ENCODE measurements at places on chromosomes 6 and 20. TPM values are rescaled to one million over a fixed set of nuclear protein-coding genes. Genes with fewer than 3 reads are reported as not detected.

LY6G6F gene
- total RNA-seq = not detected

MATN4 gene
- 0.14 TPM for total RNA-seq

DLL1 gene
- 15.8 TPM for total RNA-seq

OOEP gene
- total RNA-seq = 1.1 TPM

PKIB gene
- total RNA-seq = 1.3 TPM

CCN5 gene
- total RNA-seq = not detected

- H3K27me3 ChIP-seq = peaks cover 32% of the 10 kb centered on the region
- peaks cover 10% of the 10 kb centered on the region for H3K4me1 ChIP-seq
- H3K36me3 ChIP-seq = no peaks in the 10 kb centered on the region
- no peak overlapping the region for H3K27ac ChIP-seq
- DNase-seq = no peak
- peak overlapping the region; percentile 86 for H3K4me3 ChIP-seq
Observed at GRCh38 chr6:108781419-108782100, 66.7 kb upstream of the ARMC2 start.

- H3K36me3 ChIP-seq = peaks cover 2% of the 10 kb centered on the region
- no peak for DNase-seq
- peaks cover 2% of the 10 kb centered on the region for H3K4me1 ChIP-seq
- no peak overlapping the region for H3K27ac ChIP-seq
Observed at GRCh38 chr6:83057705-83058321, 7.8 kb downstream of the UBE3D start.

GRCh38 chr20:64113444-64113775 lies 6.0 kb upstream of the NPBWR2 start:
- no peak overlapping the region for H3K27ac ChIP-seq
- H3K4me3 ChIP-seq = no peak overlapping the region
- DNase-seq = no peak
- peaks cover 2% of the 10 kb centered on the region for H3K27me3 ChIP-seq

DNA sequence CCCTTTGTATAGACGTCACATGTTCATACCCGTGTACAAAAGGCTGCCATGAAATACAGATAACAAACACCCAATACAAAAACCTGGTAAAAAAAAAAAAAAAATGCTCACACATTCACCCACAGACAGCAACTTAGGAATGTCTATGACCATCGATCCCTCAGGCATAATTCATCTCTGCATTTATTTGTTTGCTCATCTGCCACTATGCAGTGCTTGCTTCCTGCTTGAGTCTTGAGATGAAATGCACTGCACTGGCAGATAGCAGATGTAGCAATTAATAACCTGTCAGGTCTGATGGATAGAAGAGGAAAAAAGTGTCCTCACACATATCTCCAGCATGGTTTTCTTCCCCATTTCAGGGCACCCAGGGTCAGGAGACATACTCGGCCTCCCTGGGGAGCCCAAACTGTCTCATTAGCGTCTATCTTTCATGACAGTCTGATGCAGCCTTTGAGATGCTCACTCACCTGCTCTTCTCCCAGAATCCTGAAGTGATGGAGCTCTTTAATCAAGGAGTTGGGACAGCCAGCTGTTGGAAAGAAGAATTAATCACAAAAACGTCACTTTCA lies 295.1 kb upstream of the AGPAT4 start:
- no peaks in the 10 kb centered on the region for H3K4me1 ChIP-seq
- no peaks in the 10 kb centered on the region for H3K27me3 ChIP-seq
- H3K27ac ChIP-seq = no peak overlapping the region
- H3K36me3 ChIP-seq = no peaks in the 10 kb centered on the region

DNA sequence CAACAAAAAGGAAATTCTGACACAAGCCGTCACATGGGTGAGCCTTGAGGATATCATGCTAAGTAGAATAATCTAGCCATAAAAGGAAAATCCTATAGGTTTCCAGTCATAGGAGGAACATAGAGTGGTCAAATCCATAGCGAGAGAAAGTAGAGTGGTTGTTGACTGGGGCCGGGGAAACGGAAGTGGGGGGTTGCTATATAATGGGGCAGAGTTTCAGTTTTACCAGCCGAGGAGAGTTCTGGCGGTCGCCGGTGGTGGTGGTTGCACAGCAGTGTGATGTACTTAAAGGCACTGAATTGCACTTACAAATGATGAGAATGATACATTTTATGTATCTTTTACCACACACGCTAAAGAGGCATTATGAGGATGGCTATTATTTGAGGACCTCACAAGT lies 4.9 kb downstream of the GPR31 start:
- H3K4me3 ChIP-seq = no peak overlapping the region
- no peak for DNase-seq
- peaks cover 5% of the 10 kb centered on the region for H3K4me1 ChIP-seq
- no peak overlapping the region for H3K27ac ChIP-seq

DNA sequence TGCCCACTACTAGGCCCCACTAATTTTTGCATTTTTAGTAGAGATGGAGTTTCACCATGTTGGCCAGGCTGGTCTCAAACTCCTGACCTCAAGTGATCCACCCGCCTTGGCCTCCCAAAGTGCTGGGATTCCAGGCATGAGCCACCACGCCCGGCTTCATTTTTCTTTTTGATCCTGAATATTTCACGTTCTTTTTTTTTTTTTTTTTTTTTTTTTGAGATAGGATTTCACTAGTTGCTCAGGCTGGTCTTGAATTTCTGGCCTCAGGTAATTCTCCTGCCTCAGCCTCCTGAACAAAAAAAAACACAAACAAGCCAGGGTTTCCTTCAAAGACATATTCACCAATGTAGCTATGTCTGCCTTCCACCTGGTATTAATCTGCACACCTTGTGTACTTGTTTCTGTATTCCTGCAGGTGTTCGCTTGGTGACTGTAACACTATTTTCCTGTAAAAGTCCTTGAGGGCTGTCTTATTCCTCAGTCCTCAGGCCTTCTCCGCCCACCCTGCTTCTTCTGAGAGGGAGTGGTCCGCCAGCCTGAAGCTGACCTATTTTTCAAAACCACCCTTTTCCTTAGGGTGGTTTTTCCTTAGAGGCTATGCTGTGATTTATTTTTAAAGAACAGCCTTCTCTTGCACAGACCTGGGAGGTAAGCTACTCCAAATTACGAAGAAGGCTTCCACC lies 36.1 kb upstream of the PNRC1 start:
- no peak for DNase-seq
- H3K36me3 ChIP-seq = no peaks in the 10 kb centered on the region
- H3K4me3 ChIP-seq = no peak overlapping the region
- H3K27ac ChIP-seq = no peak overlapping the region

- peaks cover 38% of the 10 kb centered on the region for H3K27me3 ChIP-seq
- peak overlapping the region; percentile 60 for H3K4me3 ChIP-seq
- H3K36me3 ChIP-seq = no peaks in the 10 kb centered on the region
Observed at GRCh38 chr20:17683218-17684076, 1.4 kb upstream of the RRBP1 start.

GRCh38 chr6:43609402-43609801 lies 19.7 kb downstream of the GTPBP2 start:
- peaks cover 29% of the 10 kb centered on the region for H3K36me3 ChIP-seq
- no peaks in the 10 kb centered on the region for H3K27me3 ChIP-seq
- peaks cover 9% of the 10 kb centered on the region for H3K4me1 ChIP-seq

DNA sequence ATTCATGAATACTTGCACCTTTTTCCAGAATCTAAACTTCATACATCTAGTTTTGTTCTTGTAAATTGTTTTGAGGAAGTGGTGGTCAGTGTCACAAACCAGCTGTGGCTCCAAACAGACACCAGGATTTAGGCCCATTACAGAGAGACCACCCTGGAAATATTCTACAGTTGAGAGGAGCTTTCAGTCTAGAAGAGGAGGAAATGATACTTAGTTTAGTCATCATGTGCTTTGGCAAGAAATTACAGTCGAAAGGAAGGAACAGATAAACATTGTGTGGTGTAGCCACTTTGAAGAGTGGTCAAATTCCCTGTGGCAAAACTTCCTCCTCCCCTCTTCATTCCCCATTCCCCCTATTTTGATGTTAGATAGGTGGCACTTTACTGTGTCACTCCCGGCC lies 15.7 kb downstream of the DCBLD1 start:
- peaks cover 13% of the 10 kb centered on the region for H3K4me1 ChIP-seq
- no peaks in the 10 kb centered on the region for H3K27me3 ChIP-seq
